ENCODE measurements at places on chromosomes 5 and 9.

- no peak for DNase-seq
Observed at GRCh38 chr5:37709020-37709419, 130.8 kb downstream of the GDNF start.

DNA sequence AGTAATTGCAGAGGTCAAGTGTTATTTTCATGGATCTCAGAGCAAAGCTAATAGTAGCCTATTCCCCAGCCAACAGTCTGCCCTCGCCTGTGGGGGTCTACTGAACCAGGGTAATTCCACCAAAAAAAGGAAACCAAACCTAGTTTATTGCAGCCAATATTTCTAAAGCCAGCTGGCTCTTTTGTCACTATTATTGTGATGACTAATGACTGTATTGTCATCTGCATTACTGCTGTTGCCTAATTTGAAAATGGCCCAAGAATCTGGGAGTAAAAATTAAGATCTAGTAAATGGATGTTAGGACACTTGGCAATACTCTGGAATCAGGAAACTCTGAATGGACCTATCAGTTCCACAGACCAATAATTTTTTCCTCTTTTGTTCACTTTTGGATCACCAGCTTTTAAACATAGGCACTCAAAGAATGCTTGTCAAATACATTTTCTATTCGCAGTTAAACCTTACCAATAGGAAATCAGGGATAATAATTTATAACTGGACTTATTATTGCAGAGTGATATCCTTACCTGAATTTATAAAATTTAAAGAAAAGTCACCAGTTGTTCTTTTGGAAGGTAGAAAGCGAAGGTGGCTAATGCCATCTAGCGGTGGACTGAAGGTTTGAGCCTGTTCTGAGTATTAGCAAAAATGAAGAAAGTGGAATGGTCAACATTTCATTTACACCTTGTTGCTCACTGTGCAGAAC lies 69.2 kb downstream of the SYK start:
- no peak for DNase-seq

- DNase-seq, result no peak
Observed at GRCh38 chr5:10320793-10321192, 13.1 kb upstream of the CMBL start.

GRCh38 chr5:67165526-67166459 lies 30.8 kb downstream of the CD180 start:
- DNase-seq, result no peak

Data from NCI-H1092 (cell line).